ENCODE measurements at places on chromosomes 7 and 10.
A peak's percentile ranks its signal among the peaks of the same experiment; 100 is the strongest.

- DNase-seq = no peak
Observed at GRCh38 chr10:92655426-92655825, 34.3 kb upstream of the HHEX start.

DNA sequence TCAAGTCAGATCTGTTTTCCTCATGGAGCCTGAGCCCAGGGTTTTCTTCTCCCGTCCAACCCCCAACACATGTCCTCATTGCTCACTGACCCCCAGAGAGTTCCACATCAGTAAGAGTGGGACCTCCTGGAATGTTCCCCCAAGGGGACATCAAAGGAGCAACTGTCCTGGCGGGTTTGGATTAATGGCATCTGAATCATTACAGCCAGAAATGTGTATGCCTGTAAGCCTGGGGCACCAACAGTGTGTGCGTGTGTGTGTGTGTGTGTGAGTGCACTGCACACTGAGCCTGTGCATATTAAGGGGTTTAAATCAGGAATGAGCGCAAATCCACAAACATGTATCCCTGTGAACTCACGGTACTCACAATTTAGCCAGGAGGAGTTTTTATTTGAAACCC lies 222.3 kb downstream of the PLXNA4 start:
- DNase-seq = no peak

- DNase-seq = no peak
Observed at GRCh38 chr7:91280604-91281003, 16.4 kb downstream of the FZD1 start.

GRCh38 chr10:43132867-43133787 lies 5.1 kb upstream of the CSGALNACT2 start:
- DNase-seq = no peak

DNA sequence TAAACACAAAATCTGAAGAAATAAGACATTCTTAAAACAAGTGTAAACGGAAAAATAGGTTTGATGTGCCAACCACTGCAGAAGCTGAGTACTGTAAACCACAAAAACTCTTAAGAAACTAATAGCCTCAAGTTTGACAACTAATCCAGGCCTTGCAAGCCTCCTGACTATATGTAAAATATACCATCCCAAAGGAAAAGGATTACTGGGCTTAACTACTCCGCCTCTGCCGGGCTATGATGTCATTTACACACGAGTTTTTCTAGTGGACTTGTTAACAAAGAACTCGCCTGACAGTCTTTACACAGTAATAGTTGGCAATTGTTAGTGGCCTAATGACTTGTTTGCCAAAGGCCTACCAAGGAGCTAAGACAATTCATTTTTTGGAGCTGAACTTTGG lies 2.1 kb downstream of the KIF5B start:
- no peak for DNase-seq

GRCh38 chr7:26857506-26858240 lies 6.7 kb downstream of the SKAP2 start:
- no peak for DNase-seq

DNA sequence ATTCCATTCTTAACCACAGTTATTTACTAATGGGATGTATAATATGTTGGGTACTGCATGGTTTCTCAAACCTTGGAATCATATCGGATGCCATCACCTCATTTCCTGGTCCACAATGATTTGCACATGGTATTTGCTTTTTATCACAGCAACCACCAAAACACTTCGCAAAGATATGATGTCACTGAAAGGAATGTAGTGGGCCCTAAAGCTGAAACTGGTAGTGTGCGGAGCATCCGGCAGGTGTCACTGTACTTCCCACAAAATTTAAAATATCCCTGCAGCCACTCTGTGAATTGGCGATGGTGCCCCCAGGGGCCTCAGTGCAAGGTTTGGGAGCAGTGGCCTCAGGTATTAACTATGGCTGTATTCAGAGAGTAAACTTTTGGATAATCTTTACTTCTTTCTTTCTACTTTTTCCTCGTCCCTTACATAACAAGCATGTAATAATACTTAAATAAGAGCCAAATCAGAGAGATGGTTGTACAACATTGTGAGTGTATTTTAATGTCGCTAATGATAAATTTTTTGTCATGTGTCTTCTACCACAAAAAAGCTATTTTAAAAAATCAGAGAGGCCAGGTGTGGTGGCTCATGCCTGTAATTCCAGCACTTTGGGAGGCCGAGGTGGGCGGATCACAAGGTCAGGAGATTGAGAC lies 66.2 kb downstream of the FAM241B start:
- no peak for DNase-seq

GRCh38 chr7:102272075-102272916 lies 14.4 kb upstream of the SH2B2 start:
- DNase-seq = peak; percentile 79

DNA sequence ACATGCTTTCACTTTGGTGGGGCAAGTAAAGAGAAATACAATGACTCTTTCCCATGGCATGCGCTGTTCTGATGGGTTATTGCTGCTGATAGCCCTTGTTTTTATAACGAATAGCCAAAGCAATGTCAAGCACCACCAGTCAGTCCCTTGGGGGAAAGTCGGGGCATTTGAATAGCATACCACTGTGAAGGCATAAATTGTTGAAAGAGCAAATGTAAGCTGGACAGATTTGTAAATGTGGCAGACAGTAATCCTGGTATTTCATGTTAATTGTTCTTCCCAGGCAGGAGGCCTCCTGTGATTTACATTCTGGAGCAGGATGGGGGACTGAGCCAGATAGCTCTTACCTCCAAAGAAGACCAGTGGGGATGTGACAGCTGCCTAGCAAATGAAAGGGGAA lies 293.3 kb downstream of the ADRA2A start:
- DNase-seq = no peak

Measured in left lobe of liver (tissue), 2 donors.